ENCODE measurements at places on chromosomes 6 and 20.

GRCh38 chr20:63027221-63027921 is 20.6 kb upstream of the BHLHE23 start:
- no peak overlapping the region for H3K27ac ChIP-seq
- no peak for DNase-seq
- no peaks in the 10 kb centered on the region for H3K36me3 ChIP-seq
- peaks cover 5% of the 10 kb centered on the region for H3K4me1 ChIP-seq
- no peak overlapping the region for H3K4me3 ChIP-seq
- H3K27me3 ChIP-seq, result peaks cover 50% of the 10 kb centered on the region

DNA sequence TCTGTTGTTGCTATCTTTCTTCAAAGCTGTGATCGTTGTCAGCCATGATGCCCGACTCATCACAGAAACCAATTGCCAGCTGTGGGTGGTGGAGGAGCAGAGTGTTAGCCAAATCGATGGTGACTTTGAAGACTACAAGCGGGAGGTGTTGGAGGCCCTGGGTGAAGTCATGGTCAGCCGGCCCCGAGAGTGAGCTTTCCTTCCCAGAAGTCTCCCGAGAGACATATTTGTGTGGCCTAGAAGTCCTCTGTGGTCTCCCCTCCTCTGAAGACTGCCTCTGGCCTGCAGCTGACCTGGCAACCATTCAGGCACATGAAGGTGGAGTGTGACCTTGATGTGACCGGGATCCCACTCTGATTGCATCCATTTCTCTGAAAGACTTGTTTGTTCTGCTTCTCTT is 19.3 kb downstream of the ABCF1 start:
- peaks cover 58% of the 10 kb centered on the region for H3K36me3 ChIP-seq
- peaks cover 7% of the 10 kb centered on the region for H3K4me1 ChIP-seq
- no peak overlapping the region for H3K4me3 ChIP-seq
- DNase-seq, result peak; percentile 33
- no peaks in the 10 kb centered on the region for H3K27me3 ChIP-seq

- no peaks in the 10 kb centered on the region for H3K27me3 ChIP-seq
- H3K4me1 ChIP-seq, result peaks cover 7% of the 10 kb centered on the region
- no peak for DNase-seq
- no peaks in the 10 kb centered on the region for H3K36me3 ChIP-seq
These were observed 32.8 kb upstream of the CEP162 start for GRCh38 chr6:84260196-84260595.

- no peaks in the 10 kb centered on the region for H3K27me3 ChIP-seq
- H3K27ac ChIP-seq, result no peak overlapping the region
- H3K4me1 ChIP-seq, result peaks cover 26% of the 10 kb centered on the region
- no peaks in the 10 kb centered on the region for H3K36me3 ChIP-seq
- no peak overlapping the region for H3K4me3 ChIP-seq
These were observed 62.4 kb upstream of the QKI start for GRCh38 chr6:163352011-163352685.

- DNase-seq, result no peak
- no peaks in the 10 kb centered on the region for H3K27me3 ChIP-seq
- H3K27ac ChIP-seq, result no peak overlapping the region
- no peak overlapping the region for H3K4me3 ChIP-seq
- no peaks in the 10 kb centered on the region for H3K36me3 ChIP-seq
- H3K4me1 ChIP-seq, result no peaks in the 10 kb centered on the region
These were observed 84.7 kb downstream of the FOXA2 start for GRCh38 chr20:22499515-22500166.

DNA sequence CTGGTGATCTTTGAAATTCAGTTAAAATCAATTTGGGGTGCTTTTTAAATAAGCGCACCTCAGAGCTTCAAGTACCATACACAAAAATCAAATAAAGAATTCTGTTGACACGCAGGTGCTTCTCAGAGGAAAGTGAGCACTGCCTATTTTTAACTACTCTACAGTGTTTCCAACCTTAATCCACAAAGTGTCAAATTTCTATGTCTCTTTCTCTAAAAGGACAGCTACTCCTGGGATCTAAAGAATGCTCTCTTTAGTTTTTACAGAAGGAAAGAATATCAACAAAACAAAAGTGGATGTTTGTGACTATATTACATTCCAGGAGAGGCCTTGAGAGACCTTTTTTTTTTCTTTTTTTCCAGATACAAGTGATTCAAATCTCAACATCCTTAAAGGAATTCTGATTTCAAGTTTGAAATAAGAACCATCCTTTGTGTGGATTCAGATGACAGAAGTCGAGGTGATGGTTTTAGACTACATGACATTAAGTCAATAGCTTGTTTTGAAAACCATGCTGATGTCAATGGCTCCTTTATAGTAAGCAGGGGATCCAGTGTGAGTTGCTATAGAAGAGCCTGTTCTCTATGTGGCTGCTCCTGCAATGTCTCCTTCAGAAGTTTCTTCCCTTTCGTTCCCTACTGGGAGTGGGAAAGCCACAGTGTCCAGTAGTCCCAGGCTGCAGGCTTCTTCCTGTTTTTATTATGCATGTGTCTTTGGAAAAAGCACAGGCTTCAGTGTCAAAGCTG is 67.2 kb upstream of the DEFB112 start:
- no peak overlapping the region for H3K27ac ChIP-seq
- no peaks in the 10 kb centered on the region for H3K36me3 ChIP-seq
- H3K27me3 ChIP-seq, result no peaks in the 10 kb centered on the region
- H3K4me3 ChIP-seq, result no peak overlapping the region
- DNase-seq, result no peak

- H3K4me3 ChIP-seq, result no peak overlapping the region
- no peaks in the 10 kb centered on the region for H3K4me1 ChIP-seq
- H3K27ac ChIP-seq, result no peak overlapping the region
- DNase-seq, result peak; percentile 20
These were observed 20.2 kb downstream of the SHLD1 start for GRCh38 chr20:5770231-5770986.

DNA sequence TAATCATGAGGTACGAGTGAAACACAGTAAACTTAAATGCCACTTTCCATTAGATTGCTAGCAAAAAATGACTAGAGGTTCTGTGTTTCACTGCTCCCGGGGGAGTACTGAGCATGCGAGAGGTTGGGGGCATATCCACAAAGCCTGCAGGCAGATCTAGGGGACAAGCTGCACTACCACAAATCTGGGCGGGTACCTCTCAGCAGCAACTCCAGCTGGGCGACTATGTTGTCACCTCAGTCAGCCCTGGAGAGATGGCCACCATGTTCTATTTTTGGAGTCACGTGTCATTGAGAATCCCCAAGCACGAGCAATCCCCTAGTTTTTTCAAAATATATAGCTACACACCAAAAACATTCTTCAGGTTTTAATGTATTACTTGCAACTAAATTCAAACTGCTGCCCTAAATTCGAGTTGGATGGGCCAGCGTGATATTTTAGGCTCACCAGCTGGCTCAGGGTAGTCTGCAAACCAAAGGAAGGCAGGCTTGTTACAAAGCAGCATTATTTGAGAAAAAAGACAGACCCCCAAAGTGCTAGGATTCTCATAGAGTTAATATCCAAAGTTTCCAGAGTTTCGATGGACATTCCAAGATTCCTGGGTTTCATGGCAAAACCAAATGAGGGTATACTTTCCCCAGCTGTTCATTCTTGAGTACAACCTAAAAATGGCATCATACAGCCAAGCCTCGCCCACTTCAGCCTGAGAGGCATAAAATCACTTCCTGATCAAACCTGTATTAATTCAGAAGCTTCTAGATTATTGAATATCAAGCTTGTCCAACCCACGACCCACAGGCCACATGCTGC is 24.1 kb upstream of the MYLIP start:
- peaks cover 18% of the 10 kb centered on the region for H3K27me3 ChIP-seq
- H3K27ac ChIP-seq, result no peak overlapping the region
- no peak for DNase-seq
- H3K4me3 ChIP-seq, result no peak overlapping the region

GRCh38 chr6:11386323-11386722 is 151.2 kb upstream of the TMEM170B start:
- no peak overlapping the region for H3K27ac ChIP-seq
- no peaks in the 10 kb centered on the region for H3K4me1 ChIP-seq
- H3K36me3 ChIP-seq, result no peaks in the 10 kb centered on the region
- H3K4me3 ChIP-seq, result no peak overlapping the region

DNA sequence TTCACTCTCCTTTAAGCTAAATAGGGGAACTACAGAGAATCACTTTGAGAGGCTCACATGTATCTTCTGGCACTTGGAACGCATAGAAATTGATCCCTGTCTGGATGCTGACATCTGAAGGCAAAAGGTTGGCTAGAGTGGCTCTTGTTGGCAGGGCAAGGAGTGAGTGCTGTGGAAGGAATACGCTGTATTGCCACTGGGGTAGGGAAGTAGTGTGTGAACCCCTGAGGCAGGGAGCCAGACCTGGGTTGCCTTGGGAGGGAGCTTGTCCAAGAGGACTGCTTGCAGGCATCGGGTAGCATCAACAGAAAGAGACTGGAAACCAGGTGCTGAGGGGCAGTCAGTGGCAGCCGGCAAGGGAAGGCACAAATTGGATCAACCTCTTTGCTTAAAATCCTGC is 8.9 kb upstream of the MMS22L start:
- peaks cover 22% of the 10 kb centered on the region for H3K4me1 ChIP-seq
- no peaks in the 10 kb centered on the region for H3K27me3 ChIP-seq
- H3K27ac ChIP-seq, result no peak overlapping the region
- no peaks in the 10 kb centered on the region for H3K36me3 ChIP-seq
- no peak for DNase-seq

DNA sequence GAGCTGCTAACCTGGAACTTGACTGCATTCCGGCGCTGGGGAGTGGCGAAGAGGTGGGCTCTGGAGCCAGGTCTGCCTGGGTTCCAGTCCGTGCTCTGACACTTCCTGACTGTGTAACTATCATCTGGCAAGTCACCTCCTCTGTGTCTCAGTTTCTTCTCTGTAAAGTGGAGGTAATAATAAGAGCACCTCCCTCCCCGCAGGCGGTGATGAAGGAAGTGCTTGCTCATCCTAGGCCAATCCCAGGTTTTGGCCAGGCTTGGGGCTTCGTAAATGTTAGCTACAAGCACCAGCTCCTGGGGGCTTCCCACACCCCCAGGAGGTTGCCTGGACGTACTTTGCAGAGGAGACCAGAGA is 32.8 kb downstream of the SNAI1 start:
- no peak overlapping the region for H3K27ac ChIP-seq
- peak; percentile 53 for DNase-seq
- H3K4me3 ChIP-seq, result no peak overlapping the region
- H3K36me3 ChIP-seq, result no peaks in the 10 kb centered on the region
- no peaks in the 10 kb centered on the region for H3K27me3 ChIP-seq
- H3K4me1 ChIP-seq, result peaks cover 17% of the 10 kb centered on the region

GRCh38 chr20:62732031-62732760 is 23.6 kb downstream of the NTSR1 start:
- H3K4me3 ChIP-seq, result no peak overlapping the region
- H3K4me1 ChIP-seq, result no peaks in the 10 kb centered on the region
- H3K27ac ChIP-seq, result no peak overlapping the region
- H3K27me3 ChIP-seq, result peaks cover 5% of the 10 kb centered on the region
- DNase-seq, result no peak
- H3K36me3 ChIP-seq, result no peaks in the 10 kb centered on the region

DNA sequence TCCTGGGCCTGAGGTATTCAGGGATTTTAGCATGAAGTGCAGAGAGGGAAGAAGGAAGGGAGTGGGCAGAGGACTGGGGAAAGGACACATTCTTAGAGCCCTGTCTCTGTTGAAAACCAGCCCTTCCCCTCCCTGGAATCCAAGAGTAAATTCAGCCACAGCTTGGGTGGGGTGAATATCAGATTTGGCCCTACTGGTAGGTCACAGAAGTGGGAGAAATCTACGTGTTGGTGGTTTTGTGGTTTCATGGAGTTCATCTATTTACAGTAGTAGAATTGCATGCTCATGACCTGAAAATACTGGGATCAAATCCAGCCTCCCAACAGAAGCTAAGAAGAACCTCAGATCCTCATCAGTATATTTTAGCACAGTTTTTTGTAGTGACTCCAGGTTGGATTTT is 404.4 kb downstream of the BMP2 start:
- DNase-seq, result peak; percentile 33
- no peaks in the 10 kb centered on the region for H3K36me3 ChIP-seq
- no peak overlapping the region for H3K27ac ChIP-seq
- no peaks in the 10 kb centered on the region for H3K4me1 ChIP-seq

GRCh38 chr20:63351811-63352591 is 9.1 kb downstream of the CHRNA4 start:
- no peak for DNase-seq
- no peak overlapping the region for H3K27ac ChIP-seq

DNA sequence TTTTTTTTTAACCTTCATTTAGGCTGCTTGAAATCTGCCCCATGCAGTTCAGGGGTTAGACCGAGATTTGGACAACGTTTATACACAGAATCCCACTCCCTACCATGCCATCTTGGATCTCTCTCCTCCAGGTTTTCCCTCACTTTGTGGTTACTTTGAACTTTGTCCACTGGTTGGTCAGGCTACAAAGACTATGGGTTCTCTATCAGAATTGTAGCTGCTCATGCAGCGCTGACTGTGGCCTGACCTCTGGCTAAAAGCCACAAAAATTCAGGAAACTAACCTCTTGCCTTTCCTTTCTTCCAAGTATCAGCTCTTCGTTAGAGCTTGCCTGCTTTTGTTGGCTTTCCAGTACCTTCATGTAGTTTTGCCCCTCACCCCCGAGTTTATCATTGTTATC is 44.9 kb upstream of the KCNG1 start:
- H3K4me3 ChIP-seq, result no peak overlapping the region
- DNase-seq, result no peak

GRCh38 chr20:37254114-37254878 is 7.3 kb downstream of the GHRH start:
- no peak overlapping the region for H3K27ac ChIP-seq
- H3K4me3 ChIP-seq, result no peak overlapping the region
- no peak for DNase-seq
- no peaks in the 10 kb centered on the region for H3K4me1 ChIP-seq

- no peak overlapping the region for H3K4me3 ChIP-seq
- no peaks in the 10 kb centered on the region for H3K36me3 ChIP-seq
- H3K27me3 ChIP-seq, result peaks cover 46% of the 10 kb centered on the region
- H3K4me1 ChIP-seq, result no peaks in the 10 kb centered on the region
These were observed 31.3 kb upstream of the KCNG1 start for GRCh38 chr20:51054233-51054632.

GRCh38 chr6:88442737-88443136 is 276.6 kb upstream of the CNR1 start:
- no peaks in the 10 kb centered on the region for H3K27me3 ChIP-seq
- no peak overlapping the region for H3K4me3 ChIP-seq
- DNase-seq, result no peak
- H3K27ac ChIP-seq, result no peak overlapping the region
- no peaks in the 10 kb centered on the region for H3K4me1 ChIP-seq

GRCh38 chr6:116408491-116408890 is 37.7 kb downstream of the DSE start:
- no peak overlapping the region for H3K4me3 ChIP-seq
- no peaks in the 10 kb centered on the region for H3K27me3 ChIP-seq
- peaks cover 59% of the 10 kb centered on the region for H3K4me1 ChIP-seq
- no peak for DNase-seq

DNA sequence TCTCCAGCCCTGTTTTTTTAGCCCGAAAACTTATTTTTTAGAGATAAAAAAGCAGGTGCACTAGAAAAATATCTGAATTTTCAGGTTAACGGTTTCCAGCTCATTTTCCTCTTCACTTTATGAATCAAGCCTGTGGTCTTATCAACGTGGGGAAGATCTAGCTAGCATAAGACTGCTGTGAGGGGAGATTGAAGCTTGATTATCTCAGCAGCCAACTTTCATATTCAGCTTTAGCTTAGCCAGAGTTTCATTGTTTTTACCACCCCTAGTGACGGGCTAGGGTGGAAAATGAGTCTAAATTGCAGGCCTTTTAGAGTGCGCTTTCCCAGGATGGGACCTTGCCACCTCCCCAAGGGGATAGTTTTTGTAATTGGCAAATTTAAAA is 11.9 kb upstream of the RBM38 start:
- no peak overlapping the region for H3K27ac ChIP-seq
- no peak for DNase-seq
- no peaks in the 10 kb centered on the region for H3K27me3 ChIP-seq

GRCh38 chr6:18829272-18829870 is 442.2 kb downstream of the RNF144B start:
- no peaks in the 10 kb centered on the region for H3K27me3 ChIP-seq
- no peak for DNase-seq
- no peak overlapping the region for H3K27ac ChIP-seq
- no peak overlapping the region for H3K4me3 ChIP-seq
- H3K36me3 ChIP-seq, result no peaks in the 10 kb centered on the region
